Naive thymus-derived CD4-positive, alpha-beta T cell (primary cell): ENCODE measurements at places on chromosomes 12 and 14. TPM values are rescaled to one million over a fixed set of nuclear protein-coding genes. Genes with fewer than 3 reads are reported as not detected.

GRCh38 chr12:128336204-128337070 lies 69.5 kb downstream of the TMEM132C start:
- no peak for DNase-seq

DNA sequence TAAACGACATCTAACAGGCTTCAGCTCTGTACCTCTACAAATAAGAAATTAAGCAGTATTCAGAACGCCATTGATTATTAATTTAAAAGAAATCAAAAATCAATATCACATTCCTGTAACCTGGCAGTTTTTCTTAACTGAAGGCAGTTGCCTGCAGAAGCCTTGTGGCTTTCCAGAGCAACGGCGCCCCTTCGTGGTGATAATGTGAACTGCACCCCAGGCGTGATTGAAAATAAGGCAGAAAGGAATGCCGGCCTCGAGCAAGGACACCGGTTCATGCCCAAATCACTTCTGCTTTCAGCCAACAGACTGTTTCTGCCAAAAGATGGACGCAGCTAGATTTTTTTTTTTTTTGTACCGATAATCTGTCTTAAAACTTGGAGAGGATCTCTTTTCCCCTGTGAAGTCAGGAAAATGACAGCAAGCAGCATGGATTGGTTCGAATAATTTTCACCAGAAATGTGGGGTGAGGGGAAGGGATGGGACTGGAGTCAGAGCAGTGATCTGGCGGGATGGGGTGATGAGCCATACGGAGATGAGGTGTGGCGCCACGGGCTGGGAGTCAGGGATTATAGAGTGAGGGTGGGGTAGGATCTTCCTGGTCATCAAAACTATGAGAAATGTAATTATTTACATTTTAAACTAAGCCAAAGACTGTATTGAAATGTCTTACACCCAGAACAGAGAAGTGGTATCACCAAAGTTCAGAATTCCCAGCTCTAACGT lies 473.0 kb downstream of the DPF3 start:
- DNase-seq, result no peak

Gene PROX2
- polyA plus RNA-seq, result 0.05 TPM

DNA sequence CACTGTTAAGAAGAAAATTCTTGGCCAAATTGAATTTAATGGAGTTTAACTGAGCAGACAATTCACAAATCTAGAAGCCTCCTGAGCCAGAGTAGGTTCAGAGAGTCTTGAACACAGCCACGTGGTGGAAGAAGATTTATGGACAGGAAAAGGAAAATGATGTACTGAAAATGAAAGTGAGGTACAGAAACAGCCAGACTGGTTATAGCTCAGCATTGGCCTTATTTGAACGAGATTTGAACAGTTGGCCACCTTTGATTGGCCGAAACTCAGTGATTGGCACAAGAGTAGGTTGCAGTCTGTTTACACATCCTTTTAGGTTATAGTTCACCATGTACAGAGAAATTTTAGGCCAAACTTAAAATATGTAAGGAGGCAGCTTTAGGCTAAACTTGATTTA lies 9.9 kb downstream of the OAS2 start:
- DNase-seq, result peak; percentile 12

- no peak for DNase-seq
Observed at GRCh38 chr12:18580706-18581105, 157.1 kb downstream of the PLCZ1 start.

GRCh38 chr14:101364503-101365328 lies 196.6 kb upstream of the DIO3 start:
- DNase-seq, result no peak

Gene TMEM229B
- polyA plus RNA-seq, result 25.5 TPM

Gene PLEKHA5
- polyA plus RNA-seq, result 0.32 TPM

- no peak for DNase-seq
Observed at GRCh38 chr12:78711954-78712353, 152.6 kb upstream of the SYT1 start.

DNA sequence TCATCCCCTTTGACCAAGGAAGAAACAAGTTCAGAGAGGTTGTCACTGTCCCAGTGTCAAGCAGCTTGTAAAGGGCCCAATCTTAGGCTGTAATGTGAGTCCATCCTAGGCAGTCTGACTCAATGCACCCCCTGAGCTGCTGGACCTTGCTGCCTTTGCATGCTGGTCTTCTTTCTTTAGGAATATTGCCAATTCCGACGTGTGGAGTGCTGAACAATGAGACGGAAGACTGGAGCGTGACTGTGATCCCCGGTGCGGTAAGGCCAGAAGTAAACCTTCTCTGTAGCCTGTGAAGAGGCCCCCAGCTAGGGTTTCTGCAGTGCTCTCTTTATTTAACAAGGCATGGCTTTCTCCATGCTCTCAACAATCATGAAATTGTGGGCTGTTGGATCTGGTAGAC lies 963 bp downstream of the TCTN2 start:
- DNase-seq, result no peak

DNA sequence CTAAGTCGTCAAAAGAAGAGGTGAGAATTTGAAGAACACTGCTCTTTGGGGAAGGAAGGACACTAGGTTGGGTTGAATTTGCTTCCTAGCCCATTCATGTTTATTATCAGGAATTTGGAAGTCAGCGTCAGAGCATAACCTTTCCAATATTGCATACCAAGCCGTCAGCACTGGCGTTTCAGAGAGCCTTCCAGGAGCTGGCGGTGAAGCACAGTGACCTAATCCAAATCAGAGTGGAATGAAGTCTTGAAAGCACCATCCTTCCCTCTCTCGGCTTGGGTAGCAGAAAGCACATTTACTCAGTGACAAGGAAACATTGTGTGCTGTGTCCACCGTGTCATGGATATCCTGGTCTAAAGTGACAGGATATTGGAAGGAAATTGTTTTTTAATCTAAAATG lies 240.3 kb upstream of the PELI2 start:
- DNase-seq, result no peak

Gene VWF
- polyA plus RNA-seq, result not detected

DNA sequence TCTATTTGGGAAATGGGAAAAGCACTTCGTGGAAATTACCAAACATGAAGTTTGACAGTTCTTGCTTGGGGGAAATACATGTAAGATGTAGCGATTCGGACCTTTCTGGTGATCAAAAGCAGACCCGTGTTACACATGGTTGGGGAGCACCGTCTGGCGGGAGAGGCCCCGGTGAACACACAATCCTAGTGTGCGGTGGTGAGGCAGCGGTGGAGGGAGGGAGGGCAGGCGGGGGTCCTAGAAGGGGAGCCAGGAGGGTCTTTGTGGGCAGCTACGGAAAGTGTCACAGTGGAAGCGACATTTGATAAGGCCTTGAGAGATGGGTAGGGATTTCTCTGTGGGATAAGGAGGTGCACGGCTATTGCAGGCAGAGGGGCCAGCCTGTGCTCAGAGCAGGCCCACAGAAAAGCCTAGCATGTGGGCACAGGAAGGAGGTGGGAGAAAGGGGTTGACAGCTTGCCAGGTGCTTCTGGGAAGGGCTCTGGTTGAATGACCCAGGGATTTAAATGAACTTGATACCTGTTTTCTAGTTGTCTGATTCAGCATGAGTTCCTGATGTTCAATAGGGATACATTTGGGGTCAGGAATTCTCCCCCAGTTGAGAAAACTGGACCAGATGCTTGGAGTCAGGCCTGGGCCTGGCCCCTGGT lies 7.2 kb downstream of the MVK start:
- no peak for DNase-seq

DNA sequence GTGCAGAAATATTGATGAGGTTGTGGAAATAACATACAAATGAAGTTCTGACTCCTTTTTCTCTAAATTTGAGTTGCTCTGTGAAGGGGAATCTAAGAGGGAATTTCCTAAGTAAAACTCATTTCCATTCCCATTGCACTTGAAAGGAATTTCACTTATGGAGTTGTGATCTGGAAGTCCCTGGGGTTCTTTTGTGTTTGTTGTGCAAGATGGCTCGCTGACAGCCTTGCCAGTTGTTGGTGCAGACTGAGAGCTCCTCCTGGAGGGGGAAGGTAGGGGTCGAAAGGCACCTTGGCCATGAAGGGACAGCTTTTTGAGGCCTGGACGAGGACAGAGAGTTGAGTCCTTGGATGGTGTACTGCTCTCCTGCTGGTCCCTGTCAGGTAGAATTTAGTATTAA lies 72.0 kb downstream of the C12orf56 start:
- no peak for DNase-seq

Gene NFATC4
- polyA plus RNA-seq, result not detected

- DNase-seq, result no peak
Observed at GRCh38 chr12:53990311-53991076, 5.5 kb downstream of the HOXC10 start.
